ENCODE measurements at places on chromosomes 6 and 20.

GRCh38 chr20:41308290-41308711, 9.2 kb downstream of the ZHX3 start:
- H3K4me3 ChIP-seq = no peak overlapping the region
- no peak for DNase-seq
- H3K4me1 ChIP-seq = no peaks in the 10 kb centered on the region
- no peaks in the 10 kb centered on the region for H3K27me3 ChIP-seq
- H3K36me3 ChIP-seq = no peaks in the 10 kb centered on the region
- H3K27ac ChIP-seq = peak overlapping the region; percentile 71

- H3K36me3 ChIP-seq = no peaks in the 10 kb centered on the region
- no peaks in the 10 kb centered on the region for H3K27me3 ChIP-seq
- DNase-seq = no peak
- no peaks in the 10 kb centered on the region for H3K4me1 ChIP-seq
- no peak overlapping the region for H3K4me3 ChIP-seq
- H3K27ac ChIP-seq = no peak overlapping the region
Measured at GRCh38 chr6:49570474-49571079, 20.1 kb downstream of the C6orf141 start.

GRCh38 chr20:1792274-1792673, 102.9 kb upstream of the SIRPA start:
- H3K27me3 ChIP-seq = no peaks in the 10 kb centered on the region
- H3K27ac ChIP-seq = no peak overlapping the region
- H3K4me1 ChIP-seq = no peaks in the 10 kb centered on the region
- DNase-seq = no peak
- H3K4me3 ChIP-seq = no peak overlapping the region

- H3K27ac ChIP-seq = no peak overlapping the region
- no peaks in the 10 kb centered on the region for H3K4me1 ChIP-seq
- DNase-seq = no peak
- H3K4me3 ChIP-seq = no peak overlapping the region
Measured at GRCh38 chr6:15677822-15678221, 15.0 kb upstream of the DTNBP1 start.

GRCh38 chr20:15528391-15529111, 1044.7 kb downstream of the KIF16B start:
- no peak overlapping the region for H3K4me3 ChIP-seq
- H3K27ac ChIP-seq = no peak overlapping the region
- H3K4me1 ChIP-seq = no peaks in the 10 kb centered on the region
- no peaks in the 10 kb centered on the region for H3K27me3 ChIP-seq
- no peaks in the 10 kb centered on the region for H3K36me3 ChIP-seq

- H3K4me1 ChIP-seq = peaks cover 13% of the 10 kb centered on the region
- H3K27ac ChIP-seq = no peak overlapping the region
- no peaks in the 10 kb centered on the region for H3K36me3 ChIP-seq
- H3K4me3 ChIP-seq = no peak overlapping the region
- DNase-seq = no peak
- H3K27me3 ChIP-seq = no peaks in the 10 kb centered on the region
Measured at GRCh38 chr20:19554666-19555065, 203.4 kb upstream of the RIN2 start.

DNA sequence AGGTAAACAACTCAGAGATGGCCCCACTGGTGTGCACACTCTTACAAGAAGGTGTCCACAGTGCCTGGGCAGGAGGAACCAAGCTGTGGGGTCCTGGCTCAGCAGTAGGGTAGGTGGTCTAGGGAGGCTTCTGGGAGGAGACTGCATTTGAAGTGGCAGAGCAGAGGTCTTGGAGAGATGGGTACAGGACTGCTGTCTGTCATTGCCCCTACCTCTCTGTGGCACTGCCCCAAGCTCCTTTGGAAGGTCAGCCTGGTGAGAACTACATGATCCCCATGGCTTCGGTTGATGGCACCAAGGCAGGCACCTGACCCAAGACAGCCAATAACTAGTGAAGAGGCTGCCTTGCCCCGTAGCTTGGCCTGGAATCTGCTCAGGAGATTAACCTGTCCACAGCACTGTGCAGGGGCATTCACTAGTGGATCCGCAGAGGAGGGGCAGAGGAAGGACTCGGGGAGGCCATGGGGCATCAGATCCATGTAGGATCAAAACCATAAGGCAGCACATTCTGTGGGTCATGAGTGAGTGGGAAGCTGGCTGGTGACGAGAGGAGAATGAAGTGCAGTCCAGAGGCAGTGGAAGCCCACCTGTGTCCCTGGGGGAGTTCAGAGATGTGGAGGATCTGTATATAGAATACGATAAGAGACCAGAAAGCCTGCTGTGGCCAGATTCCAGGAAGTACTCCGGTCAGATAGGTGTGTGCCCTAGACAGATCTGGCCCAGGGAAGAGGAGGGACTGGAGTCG, 162.0 kb downstream of the GRM4 start:
- no peak overlapping the region for H3K4me3 ChIP-seq
- H3K27me3 ChIP-seq = no peaks in the 10 kb centered on the region
- no peak overlapping the region for H3K27ac ChIP-seq
- peak; percentile 49 for DNase-seq

- H3K27ac ChIP-seq = no peak overlapping the region
- no peaks in the 10 kb centered on the region for H3K27me3 ChIP-seq
- H3K36me3 ChIP-seq = no peaks in the 10 kb centered on the region
- no peak overlapping the region for H3K4me3 ChIP-seq
Measured at GRCh38 chr20:39568109-39568508, 606.0 kb downstream of the DHX35 start.

GRCh38 chr6:79646006-79646405, 14.9 kb downstream of the SH3BGRL2 start:
- no peaks in the 10 kb centered on the region for H3K4me1 ChIP-seq
- no peaks in the 10 kb centered on the region for H3K36me3 ChIP-seq
- H3K4me3 ChIP-seq = no peak overlapping the region

GRCh38 chr20:35823937-35824336, 52.1 kb downstream of the PHF20 start:
- no peak overlapping the region for H3K4me3 ChIP-seq
- H3K27ac ChIP-seq = no peak overlapping the region
- H3K4me1 ChIP-seq = peaks cover 30% of the 10 kb centered on the region

- no peaks in the 10 kb centered on the region for H3K4me1 ChIP-seq
- no peak overlapping the region for H3K27ac ChIP-seq
- no peaks in the 10 kb centered on the region for H3K36me3 ChIP-seq
- H3K27me3 ChIP-seq = no peaks in the 10 kb centered on the region
- no peak for DNase-seq
- no peak overlapping the region for H3K4me3 ChIP-seq
Measured at GRCh38 chr6:133352046-133352445, 110.9 kb downstream of the EYA4 start.

GRCh38 chr20:45998337-45998736, 10.4 kb upstream of the MMP9 start:
- no peaks in the 10 kb centered on the region for H3K4me1 ChIP-seq
- no peak for DNase-seq
- H3K36me3 ChIP-seq = no peaks in the 10 kb centered on the region

- peaks cover 7% of the 10 kb centered on the region for H3K4me1 ChIP-seq
- H3K36me3 ChIP-seq = no peaks in the 10 kb centered on the region
- no peaks in the 10 kb centered on the region for H3K27me3 ChIP-seq
- no peak overlapping the region for H3K27ac ChIP-seq
Measured at GRCh38 chr20:44071057-44071456, 115.9 kb downstream of the JPH2 start.

DNA sequence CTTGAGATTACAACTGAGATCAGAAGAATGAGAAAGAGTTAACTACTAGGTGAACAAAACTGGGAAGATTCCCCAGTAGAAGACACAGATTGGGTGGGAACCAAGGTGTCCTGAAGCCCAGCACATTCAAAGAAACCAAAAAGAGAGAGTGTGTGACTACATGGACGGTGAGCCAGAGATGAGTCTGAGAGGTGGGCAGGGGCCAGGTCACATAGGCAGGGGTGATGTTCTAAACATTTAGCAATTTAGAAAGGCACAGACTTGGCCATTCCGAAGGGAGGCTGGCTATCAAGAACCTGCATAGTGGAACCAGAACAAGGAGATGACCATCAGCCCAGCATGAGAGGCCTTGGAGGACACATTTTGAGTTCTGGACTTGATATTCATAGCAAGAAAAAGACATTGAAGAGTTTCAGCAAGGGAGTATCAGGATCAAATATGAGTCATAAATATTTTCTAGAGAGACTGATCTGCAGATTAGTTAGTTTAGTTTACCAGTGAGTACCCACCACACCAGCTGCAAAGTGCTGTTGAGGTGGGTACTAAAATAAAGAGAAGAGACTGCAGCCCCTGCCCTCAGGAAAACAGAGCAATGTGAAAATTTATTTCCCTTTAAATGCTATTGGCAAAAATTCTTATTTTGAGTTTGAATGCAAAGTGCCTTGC, 340.5 kb upstream of the PRDM1 start:
- no peak overlapping the region for H3K27ac ChIP-seq
- no peaks in the 10 kb centered on the region for H3K4me1 ChIP-seq
- DNase-seq = no peak
- H3K36me3 ChIP-seq = no peaks in the 10 kb centered on the region

DNA sequence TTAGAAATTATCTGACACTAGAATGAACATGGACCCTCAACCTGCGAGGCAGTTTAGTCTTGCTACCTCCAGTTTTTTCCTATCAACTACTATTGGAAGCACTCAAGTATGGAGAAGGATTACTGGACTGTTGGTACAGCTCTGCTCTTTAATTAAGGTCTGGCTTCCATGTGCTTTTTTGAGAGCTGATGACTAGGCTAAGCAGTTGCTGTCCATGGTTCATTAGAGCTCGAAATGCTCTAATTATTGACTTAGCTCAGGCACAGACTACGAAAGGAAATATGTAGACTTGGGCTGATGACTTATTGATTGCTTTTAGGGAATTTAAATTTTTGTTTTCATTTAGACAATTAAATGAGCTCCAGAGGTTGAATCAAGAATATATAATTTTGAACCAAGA, 1281.6 kb downstream of the HACE1 start:
- no peak overlapping the region for H3K4me3 ChIP-seq
- H3K4me1 ChIP-seq = no peaks in the 10 kb centered on the region
- H3K27ac ChIP-seq = no peak overlapping the region
- H3K27me3 ChIP-seq = no peaks in the 10 kb centered on the region
- H3K36me3 ChIP-seq = no peaks in the 10 kb centered on the region
- DNase-seq = no peak

GRCh38 chr6:111441678-111442243, 41.3 kb downstream of the REV3L start:
- H3K4me1 ChIP-seq = no peaks in the 10 kb centered on the region
- no peaks in the 10 kb centered on the region for H3K36me3 ChIP-seq
- DNase-seq = no peak
- no peak overlapping the region for H3K4me3 ChIP-seq

GRCh38 chr6:1190366-1190765, 121.5 kb upstream of the FOXQ1 start:
- H3K36me3 ChIP-seq = no peaks in the 10 kb centered on the region
- no peak overlapping the region for H3K4me3 ChIP-seq
- no peak for DNase-seq
- no peak overlapping the region for H3K27ac ChIP-seq

- H3K4me1 ChIP-seq = peaks cover 10% of the 10 kb centered on the region
- H3K36me3 ChIP-seq = peaks cover 9% of the 10 kb centered on the region
- H3K27me3 ChIP-seq = no peaks in the 10 kb centered on the region
- peak overlapping the region; percentile 54 for H3K4me3 ChIP-seq
- peak; percentile 85 for DNase-seq
- H3K27ac ChIP-seq = peak overlapping the region; percentile 67
Measured at GRCh38 chr6:117547688-117548621, 54.4 kb downstream of the GOPC start.

GRCh38 chr6:88855541-88856147, 107.8 kb downstream of the RNGTT start:
- no peak for DNase-seq
- H3K4me1 ChIP-seq = no peaks in the 10 kb centered on the region
- H3K27ac ChIP-seq = no peak overlapping the region
- H3K27me3 ChIP-seq = no peaks in the 10 kb centered on the region
- no peaks in the 10 kb centered on the region for H3K36me3 ChIP-seq
- no peak overlapping the region for H3K4me3 ChIP-seq

- H3K27ac ChIP-seq = peak overlapping the region; percentile 61
- H3K27me3 ChIP-seq = no peaks in the 10 kb centered on the region
- H3K4me3 ChIP-seq = no peak overlapping the region
Measured at GRCh38 chr20:17938871-17939619, 29.5 kb downstream of the SNX5 start.

- no peak overlapping the region for H3K4me3 ChIP-seq
- no peak overlapping the region for H3K27ac ChIP-seq
- no peaks in the 10 kb centered on the region for H3K36me3 ChIP-seq
Measured at GRCh38 chr20:38633577-38634093, 32.0 kb downstream of the ARHGAP40 start.

- H3K27ac ChIP-seq = no peak overlapping the region
- no peak overlapping the region for H3K4me3 ChIP-seq
- no peak for DNase-seq
- H3K4me1 ChIP-seq = peaks cover 4% of the 10 kb centered on the region
- no peaks in the 10 kb centered on the region for H3K36me3 ChIP-seq
- no peaks in the 10 kb centered on the region for H3K27me3 ChIP-seq
Measured at GRCh38 chr6:159390381-159390780, 221.2 kb downstream of the FNDC1 start.

DNA sequence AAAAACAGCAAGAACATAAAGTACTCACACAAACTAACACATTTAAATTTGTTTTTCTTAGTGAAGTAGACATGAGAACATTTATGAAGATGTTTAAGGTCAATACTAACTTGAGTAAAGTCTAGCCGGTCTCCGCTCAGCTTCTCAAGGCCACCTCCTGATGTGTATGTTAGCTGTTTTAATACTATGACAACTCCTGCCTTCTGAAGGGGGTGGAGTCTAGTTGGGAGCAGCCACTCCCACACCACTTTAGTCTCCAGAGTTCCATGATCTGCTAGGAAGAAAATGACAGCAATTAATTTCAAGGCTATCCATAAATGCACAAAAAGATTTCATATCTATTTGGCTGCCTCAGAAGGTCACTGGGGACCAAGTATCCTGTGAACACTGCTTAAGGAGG, at the start of gene GSTA3:
GSTA3 (minus strand) TSS at position 168 of the 400 bp plus-strand sequence. CDS start 3,864 bp downstream, outside the sequence.
- no peaks in the 10 kb centered on the region for H3K4me1 ChIP-seq
- no peaks in the 10 kb centered on the region for H3K36me3 ChIP-seq
- no peak for DNase-seq
- H3K4me3 ChIP-seq = no peak within 1 kb of the TSS
- no peak within 1 kb of the TSS for H3K27ac ChIP-seq
- no peaks in the 10 kb centered on the region for H3K27me3 ChIP-seq

- no peaks in the 10 kb centered on the region for H3K4me1 ChIP-seq
- H3K36me3 ChIP-seq = no peaks in the 10 kb centered on the region
- DNase-seq = no peak
- no peak overlapping the region for H3K4me3 ChIP-seq
Measured at GRCh38 chr6:138086573-138087196, 20.5 kb downstream of the PERP start.

- DNase-seq = no peak
- no peaks in the 10 kb centered on the region for H3K27me3 ChIP-seq
- no peak overlapping the region for H3K4me3 ChIP-seq
- no peaks in the 10 kb centered on the region for H3K36me3 ChIP-seq
Measured at GRCh38 chr20:50520222-50520880, 10.2 kb downstream of the PTPN1 start.

GRCh38 chr20:15951658-15952057, 621.6 kb downstream of the KIF16B start:
- DNase-seq = no peak
- no peaks in the 10 kb centered on the region for H3K36me3 ChIP-seq
- H3K4me3 ChIP-seq = no peak overlapping the region
